ENCODE measurements at places on chromosomes 1 and 21. TPM values are rescaled to one million over a fixed set of nuclear protein-coding genes. Genes with fewer than 3 reads are reported as not detected.

CD2 gene
- total RNA-seq = 5.5 TPM

SLC37A1 gene
- total RNA-seq = 6.5 TPM

CFAP141 gene
- not detected for total RNA-seq

S100A8 gene
- total RNA-seq = 185 TPM

IRF6 gene
- 3.8 TPM for total RNA-seq

HPCAL4 gene
- total RNA-seq = not detected

RIMKLA gene
- total RNA-seq = 0.06 TPM

SEMA4A gene
- total RNA-seq = 8.9 TPM

RBM11 gene
- 1.7 TPM for total RNA-seq

VWA1 gene
- total RNA-seq = 86.5 TPM

CFAP45 gene
- total RNA-seq = 2.5 TPM

KCNN3 gene
- 4.7 TPM for total RNA-seq

VHLL gene
- total RNA-seq = not detected

NCSTN gene
- 67.3 TPM for total RNA-seq

OR2L2 gene
- total RNA-seq = 0.51 TPM

LRRC8C gene
- 14.4 TPM for total RNA-seq

ZFP69 gene
- 3.8 TPM for total RNA-seq

PYHIN1 gene
- 4.7 TPM for total RNA-seq

MEX3A gene
- total RNA-seq = 1.2 TPM

FAM72B gene
- total RNA-seq = 1.1 TPM

INKA2 gene
- total RNA-seq = 14.8 TPM

NLRP3 gene
- total RNA-seq = 7.1 TPM

AGTRAP gene
- total RNA-seq = 33.4 TPM

C1orf74 gene
- total RNA-seq = 1.1 TPM

TRABD2B gene
- 13.3 TPM for total RNA-seq

WDR64 gene
- total RNA-seq = not detected

SAMD11 gene
- total RNA-seq = 44.3 TPM

CHODL gene
- 1.2 TPM for total RNA-seq

DCST1 gene
- total RNA-seq = not detected

CNR2 gene
- 0.06 TPM for total RNA-seq

MIXL1 gene
- total RNA-seq = 0.19 TPM

DENND2C gene
- 5.9 TPM for total RNA-seq

CFHR5 gene
- total RNA-seq = not detected

FCMR gene
- total RNA-seq = 4.0 TPM

TNFAIP8L2 gene
- 4.1 TPM for total RNA-seq

LEFTY1 gene
- 0.39 TPM for total RNA-seq

UBE2U gene
- total RNA-seq = not detected

GJA5 gene
- total RNA-seq = 59.1 TPM

OR6N1 gene
- not detected for total RNA-seq

OR2T35 gene
- not detected for total RNA-seq

PUM1 gene
- 120 TPM for total RNA-seq
